PC-9 (cell line): ENCODE measurements at places on chromosomes 2 and 18. TPM values are rescaled to one million over a fixed set of nuclear protein-coding genes. Genes with fewer than 3 reads are reported as not detected.

The ZSCAN30 gene
- 16.9 and 18.5 TPM in 2 replicates for total RNA-seq

The NT5DC4 gene
- 6.1 and 6.5 TPM in 2 replicates for total RNA-seq

The MARCHF4 gene
- 7.7 and 14.5 TPM in 2 replicates for total RNA-seq

The PAIP2B gene
- 5.4 and 6.1 TPM in 2 replicates for total RNA-seq

The ALPG gene
- 0.76 and 1.2 TPM in 2 replicates for total RNA-seq

The LYG2 gene
- not detected in 2 replicates for total RNA-seq

The CAVIN2 gene
- 2.3 and 2.5 TPM in 2 replicates for total RNA-seq

The PTH2R gene
- not detected in 2 replicates for total RNA-seq

The NDUFS1 gene
- 60.7 and 68.9 TPM in 2 replicates for total RNA-seq

- no peak overlapping the region for H3K4me3 ChIP-seq
- H3K27me3 ChIP-seq = no peaks in the 10 kb centered on the region
- H3K27ac ChIP-seq = no peak overlapping the region
- no peaks in the 10 kb centered on the region for H3K4me1 ChIP-seq
- no peaks in the 10 kb centered on the region for H3K36me3 ChIP-seq
Measured at GRCh38 chr2:219775506-219775905, 148.1 kb downstream of the SLC4A3 start.

- no peak overlapping the region for H3K27ac ChIP-seq
- no peaks in the 10 kb centered on the region for H3K27me3 ChIP-seq
- no peaks in the 10 kb centered on the region for H3K4me1 ChIP-seq
- no peaks in the 10 kb centered on the region for H3K36me3 ChIP-seq
Measured at GRCh38 chr2:57452634-57453033, 594.0 kb upstream of the VRK2 start.

GRCh38 chr2:159129824-159130223 is 156.7 kb downstream of the WDSUB1 start:
- no peaks in the 10 kb centered on the region for H3K36me3 ChIP-seq
- peaks cover 21% of the 10 kb centered on the region for H3K4me1 ChIP-seq
- no peak for DNase-seq
- no peak overlapping the region for H3K27ac ChIP-seq
- H3K4me3 ChIP-seq = no peak overlapping the region

DNA sequence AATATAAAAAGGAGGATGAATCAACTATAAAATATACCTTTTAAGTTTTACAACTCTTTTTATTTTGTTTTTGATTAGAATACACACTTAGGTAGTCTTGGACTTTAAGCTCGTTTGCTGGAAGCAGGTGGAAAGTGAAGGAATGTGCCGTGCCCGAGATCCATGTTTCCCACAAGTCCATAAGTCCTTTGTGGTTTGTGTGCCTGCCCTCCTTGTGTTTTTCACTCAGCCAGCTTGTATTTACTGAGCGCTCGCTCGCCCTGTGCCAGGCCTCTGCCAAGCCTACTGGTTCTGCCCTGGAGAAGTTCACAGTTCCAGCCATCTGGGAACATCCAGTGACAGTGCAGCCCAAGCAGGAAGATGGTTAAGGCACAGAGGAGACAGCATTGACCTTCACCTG is 142.6 kb downstream of the MGAT5 start:
- H3K36me3 ChIP-seq = no peaks in the 10 kb centered on the region
- H3K4me1 ChIP-seq = peaks cover 9% of the 10 kb centered on the region
- H3K4me3 ChIP-seq = no peak overlapping the region
- no peak for DNase-seq
- no peak overlapping the region for H3K27ac ChIP-seq

- no peak for DNase-seq
- no peak overlapping the region for H3K4me3 ChIP-seq
- H3K27ac ChIP-seq = no peak overlapping the region
- no peaks in the 10 kb centered on the region for H3K36me3 ChIP-seq
- no peaks in the 10 kb centered on the region for H3K27me3 ChIP-seq
Measured at GRCh38 chr18:73007195-73007914, 139.6 kb upstream of the NETO1 start.

GRCh38 chr18:56393870-56394269 is 244.5 kb downstream of the TXNL1 start:
- H3K27ac ChIP-seq = no peak overlapping the region
- H3K4me3 ChIP-seq = no peak overlapping the region

DNA sequence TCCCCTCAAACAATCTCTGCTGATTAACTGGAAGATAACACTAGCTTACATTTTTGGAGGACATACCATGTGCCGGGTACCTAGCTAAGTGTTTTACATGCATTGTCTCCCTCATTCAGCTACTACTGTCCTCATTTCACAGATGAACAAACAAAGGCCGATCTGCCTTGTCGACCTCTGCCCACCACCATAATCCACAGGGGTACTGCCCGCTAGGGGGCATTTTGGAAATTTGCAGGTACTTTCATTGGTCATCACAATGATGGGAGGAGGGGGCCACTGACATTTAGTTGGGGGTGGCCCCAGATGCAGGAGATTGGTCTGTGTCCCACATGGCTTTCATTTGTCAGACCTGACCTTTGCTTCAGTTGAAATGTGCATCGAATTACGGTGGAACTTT is 3.9 kb upstream of the TMEM163 start:
- no peak overlapping the region for H3K4me3 ChIP-seq
- no peak for DNase-seq
- peaks cover 6% of the 10 kb centered on the region for H3K27me3 ChIP-seq

DNA sequence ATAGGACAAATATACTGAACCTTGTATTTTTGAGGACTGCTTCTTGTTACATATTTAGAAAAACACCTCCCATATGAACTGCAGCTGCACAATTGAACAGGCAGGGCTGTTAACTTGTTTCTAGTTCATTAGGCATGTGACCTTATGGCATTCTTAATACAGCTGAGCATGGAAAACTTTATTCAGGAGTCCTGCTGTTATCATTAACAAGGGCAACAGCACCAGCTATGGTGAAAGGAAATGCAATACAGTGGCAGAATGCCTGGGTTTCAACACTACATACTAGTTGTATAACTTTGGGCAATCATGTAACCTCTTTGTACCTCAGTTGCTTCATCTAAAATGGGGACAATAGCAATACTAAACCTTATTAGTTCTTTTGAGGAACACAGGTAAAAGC is 71.8 kb downstream of the GDF7 start:
- H3K4me1 ChIP-seq = no peaks in the 10 kb centered on the region
- no peak for DNase-seq
- H3K27me3 ChIP-seq = no peaks in the 10 kb centered on the region
- H3K27ac ChIP-seq = no peak overlapping the region

DNA sequence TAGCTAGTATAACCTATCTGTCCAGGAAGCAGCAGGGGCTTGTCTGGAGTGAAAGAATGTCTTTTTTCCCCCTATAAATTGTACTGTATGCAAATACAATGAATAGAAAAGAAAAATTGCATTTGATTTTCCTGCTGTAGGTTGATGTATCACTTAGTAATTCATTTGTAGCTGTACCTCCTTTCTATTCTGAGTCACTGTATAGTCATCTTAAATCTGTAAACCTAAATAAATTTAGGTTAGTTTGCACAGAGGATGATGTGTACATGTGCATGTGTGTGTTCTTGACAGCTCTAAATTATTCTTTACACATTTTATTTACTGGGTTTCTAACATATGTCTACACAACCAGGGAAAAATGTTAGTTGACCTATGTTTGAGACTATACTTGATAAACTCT is 478.7 kb upstream of the CNTNAP5 start:
- H3K4me3 ChIP-seq = no peak overlapping the region
- DNase-seq = no peak
- no peaks in the 10 kb centered on the region for H3K27me3 ChIP-seq
- no peak overlapping the region for H3K27ac ChIP-seq
- H3K4me1 ChIP-seq = no peaks in the 10 kb centered on the region

DNA sequence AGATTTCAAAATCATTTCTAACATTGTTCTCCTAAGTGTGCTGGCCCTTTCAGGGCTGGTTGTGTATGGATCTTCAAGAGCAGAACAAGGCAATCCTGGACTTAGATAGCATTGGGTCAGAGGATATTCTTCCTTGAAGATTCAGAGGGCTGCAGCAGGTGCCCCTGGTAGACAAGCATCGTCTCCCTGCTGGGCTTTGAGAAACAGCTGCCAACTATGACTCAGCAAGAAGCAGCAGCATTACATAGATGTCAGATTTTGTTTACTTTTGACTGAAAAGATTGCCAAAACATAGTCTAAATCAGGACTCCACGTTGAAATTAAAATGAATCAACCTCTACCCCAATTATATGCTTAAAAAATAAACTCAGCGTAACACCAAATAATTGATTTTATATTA is 618.8 kb downstream of the SOCS6 start:
- no peak for DNase-seq
- H3K27ac ChIP-seq = peak overlapping the region; percentile 18; the same call in 1 of the 2 replicates
- H3K4me3 ChIP-seq = no peak overlapping the region
- H3K27me3 ChIP-seq = no peaks in the 10 kb centered on the region
- H3K4me1 ChIP-seq = peaks cover 17% of the 10 kb centered on the region
- no peaks in the 10 kb centered on the region for H3K36me3 ChIP-seq

GRCh38 chr2:65019675-65020195 is 30.5 kb downstream of the SLC1A4 start:
- H3K27me3 ChIP-seq = no peaks in the 10 kb centered on the region
- H3K27ac ChIP-seq = no peak overlapping the region
- no peak for DNase-seq
- no peaks in the 10 kb centered on the region for H3K36me3 ChIP-seq
- no peak overlapping the region for H3K4me3 ChIP-seq

GRCh38 chr2:28342081-28342967 is 50.3 kb upstream of the FOSL2 start:
- H3K36me3 ChIP-seq = no peaks in the 10 kb centered on the region

DNA sequence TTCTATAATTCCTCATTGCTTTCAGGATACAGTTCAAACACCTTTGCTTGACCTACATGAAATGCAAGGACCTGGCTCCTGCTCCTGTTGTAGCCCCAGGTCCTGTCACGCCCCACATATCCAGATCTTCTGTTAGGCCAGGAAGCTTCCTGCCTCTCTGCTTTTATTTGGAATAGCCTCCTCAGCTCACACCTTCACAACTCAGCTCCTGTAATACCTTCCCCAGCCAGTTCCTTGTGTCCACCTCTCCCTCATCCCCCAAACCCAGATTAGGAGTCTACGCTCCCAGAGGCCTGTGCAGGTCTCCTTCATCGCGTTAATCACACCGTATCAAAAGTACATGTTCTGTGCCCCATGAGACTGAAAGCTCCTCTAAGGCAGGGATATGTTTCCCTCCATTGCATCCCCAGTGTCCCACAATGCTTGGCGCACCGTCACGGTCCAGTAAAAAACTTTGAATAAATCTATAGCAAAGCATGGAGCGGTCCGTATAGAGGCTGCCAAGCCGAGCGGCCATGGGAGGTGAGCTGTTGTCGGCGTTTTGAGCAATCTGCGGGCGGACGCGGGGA is 371 bp downstream of the MDH1B start:
- H3K27me3 ChIP-seq = no peaks in the 10 kb centered on the region
- DNase-seq = no peak
- H3K4me1 ChIP-seq = peaks cover 16% of the 10 kb centered on the region

DNA sequence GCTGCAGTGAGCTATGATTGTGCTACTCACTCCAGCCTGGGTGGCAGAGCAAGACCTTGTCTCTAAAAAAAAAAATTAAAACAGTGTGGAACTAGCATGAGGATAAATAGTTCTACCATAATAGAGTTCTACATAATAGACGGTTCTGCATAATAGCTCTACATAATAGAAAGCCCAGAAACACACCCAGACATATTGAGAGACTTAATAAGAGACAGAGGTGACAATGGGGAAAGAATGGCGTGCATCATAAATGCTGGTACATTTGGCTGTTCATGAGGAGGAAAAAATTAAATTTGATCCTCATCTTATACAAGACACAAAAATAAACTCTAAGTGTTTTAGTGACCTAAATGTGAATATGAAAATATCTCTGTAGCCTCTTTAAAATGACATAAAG is 58.5 kb downstream of the PTRHD1 start:
- H3K4me1 ChIP-seq = no peaks in the 10 kb centered on the region
- H3K27me3 ChIP-seq = no peaks in the 10 kb centered on the region
- DNase-seq = no peak
- H3K4me3 ChIP-seq = no peak overlapping the region

GRCh38 chr2:42572297-42573081 is 4.1 kb downstream of the MTA3 start:
- no peak overlapping the region for H3K27ac ChIP-seq
- H3K36me3 ChIP-seq = peaks cover 34% of the 10 kb centered on the region
- H3K4me3 ChIP-seq = no peak overlapping the region
- H3K27me3 ChIP-seq = no peaks in the 10 kb centered on the region
- H3K4me1 ChIP-seq = peaks cover 27% of the 10 kb centered on the region
